ENCODE measurements at places on chromosomes 4 and X. TPM values are rescaled to one million over a fixed set of nuclear protein-coding genes. Genes with fewer than 3 reads are reported as not detected.

GUCY1A1 gene
- total RNA-seq: not detected

PRR32 gene
- not detected for total RNA-seq

INTU gene
- 12.7 TPM for total RNA-seq

SPANXB1 gene
- total RNA-seq: not detected

VCX3B gene
- total RNA-seq: not detected

P2RY10 gene
- not detected for total RNA-seq

Measured in myocyte (in vitro differentiated cells).